Muscle of leg (tissue), 16 donors: ENCODE measurements at places on chromosomes 16 and 17. TPM values are rescaled to one million over a fixed set of nuclear protein-coding genes. Genes with fewer than 3 reads are reported as not detected.

The PABPN1L gene
- 0.04 TPM for total RNA-seq

The KCNH4 gene
- not detected for total RNA-seq

DNA sequence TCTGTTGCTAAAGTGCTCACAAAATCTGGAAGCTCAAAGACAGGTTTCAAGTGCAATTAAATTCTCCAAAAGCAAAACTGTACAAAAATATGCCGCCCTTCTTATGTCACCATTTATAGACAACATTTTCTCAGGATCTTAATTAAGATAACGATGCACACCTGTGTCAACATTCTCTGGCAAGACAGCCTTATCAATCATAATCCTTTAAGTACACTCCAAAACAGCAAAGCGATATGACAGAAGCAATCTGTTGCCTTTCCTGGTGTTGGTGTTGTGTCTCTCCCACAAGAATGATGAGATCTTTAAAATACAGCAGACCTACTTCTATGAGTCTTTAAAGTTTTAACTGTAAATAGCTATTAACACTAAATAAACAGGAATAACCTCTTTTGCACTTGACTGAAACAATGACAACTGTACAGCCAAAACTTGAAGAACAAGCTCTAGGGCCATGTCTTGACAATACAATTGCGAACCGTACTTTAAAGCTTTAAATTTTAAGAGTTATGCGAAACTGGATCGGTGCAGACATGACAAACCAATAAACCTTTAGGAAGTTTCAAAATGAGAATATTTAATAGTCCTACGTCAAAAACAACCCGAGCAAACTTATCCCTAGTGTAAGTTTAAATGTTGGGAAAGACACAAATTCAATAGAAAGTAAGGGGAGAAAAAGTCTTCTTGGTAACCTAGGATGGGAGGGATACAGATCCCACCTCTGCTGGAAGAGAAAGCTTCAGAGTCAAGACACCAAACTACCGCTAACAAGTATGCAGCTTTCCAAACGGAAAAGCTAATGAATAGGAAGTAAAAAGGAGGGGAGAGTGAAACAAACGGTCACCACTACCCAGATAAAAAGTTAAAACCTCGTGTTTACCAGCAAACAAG lies 3.3 kb upstream of the IRX5 start:
- DNase-seq, result no peak

The KRT17 gene
- 1.6 TPM for total RNA-seq

- DNase-seq, result no peak
Observed at GRCh38 chr16:620700-621525, 9.9 kb upstream of the WFIKKN1 start.
